ENCODE measurements at places on chromosomes 4 and X.
A peak's percentile ranks its signal among the peaks of the same experiment; 100 is the strongest.

DNA sequence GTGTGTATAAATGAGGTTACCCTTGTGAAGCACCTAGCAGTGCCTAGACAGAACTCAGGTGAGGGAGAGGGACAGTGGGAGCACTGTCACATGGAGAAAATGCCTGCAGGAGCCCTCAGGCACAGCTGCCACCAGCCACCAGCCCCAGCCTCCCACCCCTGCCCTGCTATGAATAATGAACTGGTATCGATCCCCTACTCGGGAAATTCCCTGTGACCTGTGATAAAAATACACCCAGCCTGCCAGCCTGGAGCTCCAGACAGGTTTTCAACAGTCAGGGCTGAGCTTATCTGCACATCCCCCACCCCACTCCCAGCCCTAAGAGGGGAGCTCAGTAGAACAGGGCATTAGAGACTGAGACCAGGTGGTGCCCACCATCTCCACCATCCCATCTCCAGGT is 159.6 kb upstream of the PJA1 start:
- no peak for DNase-seq

GRCh38 chr4:181150191-181150590 is 1093.0 kb upstream of the TENM3 start:
- DNase-seq, result no peak

- no peak for DNase-seq
These were observed 76.3 kb downstream of the SYNPO2 start for GRCh38 chr4:118964891-118965411.

- peak; percentile 45 for DNase-seq
These were observed 4.2 kb downstream of the PRDM8 start for GRCh38 chr4:80201252-80202151.

DNA sequence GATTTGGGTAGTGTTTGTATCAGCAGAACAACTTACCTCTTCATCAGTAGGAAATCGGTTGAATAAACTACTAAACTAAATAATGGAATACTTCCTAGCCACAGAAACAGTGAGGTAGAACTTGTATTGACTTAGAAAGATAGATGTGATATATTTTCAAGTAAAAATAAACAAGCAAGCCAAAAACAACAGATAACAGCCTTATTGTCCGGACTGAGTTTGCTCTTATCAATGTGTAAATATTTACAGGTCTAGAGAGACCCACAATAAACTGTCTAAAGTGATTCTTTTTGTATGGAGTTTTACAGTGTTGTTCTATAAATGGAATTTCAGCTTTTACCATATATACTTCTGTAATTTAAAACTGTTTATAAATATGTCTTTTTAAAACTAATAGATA is 721.8 kb downstream of the ADGRL3 start:
- no peak for DNase-seq
